Vagina (tissue), 2 donors: ENCODE measurements at places on chromosomes 7 and 10.

GRCh38 chr10:96576277-96576980 lies 10.4 kb downstream of the TM9SF3 start:
- no peak for DNase-seq

- peak; percentile 81 for DNase-seq
Observed at GRCh38 chr10:86264481-86265231, 101.9 kb downstream of the GRID1 start.

- no peak for DNase-seq
Observed at GRCh38 chr7:101595766-101596537, 33.1 kb downstream of the MYL10 start.

GRCh38 chr10:104113376-104113956 lies 8.5 kb upstream of the SFR1 start:
- DNase-seq, result no peak

- no peak for DNase-seq
Observed at GRCh38 chr7:137747359-137748031, 99.3 kb downstream of the DGKI start.

DNA sequence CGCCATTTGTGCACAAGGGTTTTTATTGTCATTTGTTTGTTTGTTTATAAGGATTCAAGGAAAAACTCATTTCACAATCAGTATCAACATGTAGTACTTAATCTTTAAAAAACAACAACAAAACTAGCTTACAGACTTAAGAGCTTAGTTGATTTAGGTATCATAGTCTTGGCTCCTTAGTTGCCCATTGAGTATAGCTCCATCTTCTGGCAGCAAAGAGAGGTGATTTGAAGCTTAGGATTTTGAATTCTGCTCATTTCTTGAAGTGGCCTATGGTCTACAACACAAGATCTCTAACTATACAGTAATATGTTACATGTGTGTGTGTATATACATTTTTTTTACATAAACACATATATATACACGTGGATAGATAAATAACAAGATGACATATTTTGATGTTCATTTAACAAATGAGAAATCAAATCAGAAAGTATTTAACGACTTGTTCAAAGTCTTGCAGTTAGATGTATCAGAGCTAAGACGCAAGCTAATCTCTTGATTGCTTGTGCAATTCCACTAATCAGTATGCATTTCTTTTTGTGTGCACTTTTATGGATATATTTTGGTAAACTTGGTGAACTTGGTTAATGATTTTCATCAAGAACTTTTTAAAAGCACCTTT lies 307.3 kb downstream of the CAMK1D start:
- no peak for DNase-seq

- DNase-seq, result no peak
Observed at GRCh38 chr10:84837041-84837812, 508.8 kb downstream of the CCSER2 start.

DNA sequence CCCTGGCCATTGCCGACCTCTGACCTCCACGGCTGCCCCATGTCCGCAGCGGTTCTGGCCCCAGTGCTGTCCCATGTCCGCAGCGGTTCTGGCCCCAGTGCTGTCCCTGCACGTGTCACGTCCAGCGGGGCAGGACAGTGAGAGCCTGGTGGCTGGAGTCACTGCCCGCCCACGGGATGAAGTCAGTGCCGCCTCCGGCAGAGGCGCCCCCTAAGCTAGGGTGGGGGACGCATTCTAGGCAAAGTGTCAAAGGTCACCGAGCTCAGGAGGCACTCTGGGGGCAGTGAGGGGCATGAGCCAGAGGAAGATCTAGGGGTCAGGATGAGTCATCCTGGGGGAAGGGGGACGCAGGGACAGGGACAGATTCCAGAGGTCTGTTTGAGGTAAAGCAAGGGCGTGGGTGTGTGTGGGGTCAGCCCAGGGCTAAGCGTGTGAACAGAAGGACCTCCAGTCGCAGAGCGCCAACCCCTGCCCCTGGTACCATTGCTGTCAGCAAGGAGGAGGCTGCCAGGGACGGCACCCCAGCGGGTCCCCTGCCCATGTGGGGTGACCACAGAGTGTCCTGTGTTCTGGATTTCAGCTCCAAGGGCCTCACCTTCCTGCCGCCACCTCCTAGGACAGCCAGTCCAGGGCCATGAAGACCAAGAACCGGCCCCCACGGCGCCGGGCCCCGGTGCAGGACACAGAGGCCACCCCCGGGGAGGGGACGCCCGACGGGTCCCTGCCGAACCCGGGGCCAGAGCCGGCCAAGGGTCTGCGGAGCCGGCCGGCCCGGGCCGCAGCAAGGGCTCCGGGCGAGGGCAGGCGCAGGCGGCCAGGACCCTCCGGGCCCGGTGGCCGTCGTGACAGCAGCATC lies 665 bp downstream of the BHLHA15 start:
- no peak for DNase-seq

GRCh38 chr7:37109843-37110242 lies 338.8 kb downstream of the ELMO1 start:
- DNase-seq, result no peak
